ENCODE measurements at places on chromosomes 3 and 15.

DNA sequence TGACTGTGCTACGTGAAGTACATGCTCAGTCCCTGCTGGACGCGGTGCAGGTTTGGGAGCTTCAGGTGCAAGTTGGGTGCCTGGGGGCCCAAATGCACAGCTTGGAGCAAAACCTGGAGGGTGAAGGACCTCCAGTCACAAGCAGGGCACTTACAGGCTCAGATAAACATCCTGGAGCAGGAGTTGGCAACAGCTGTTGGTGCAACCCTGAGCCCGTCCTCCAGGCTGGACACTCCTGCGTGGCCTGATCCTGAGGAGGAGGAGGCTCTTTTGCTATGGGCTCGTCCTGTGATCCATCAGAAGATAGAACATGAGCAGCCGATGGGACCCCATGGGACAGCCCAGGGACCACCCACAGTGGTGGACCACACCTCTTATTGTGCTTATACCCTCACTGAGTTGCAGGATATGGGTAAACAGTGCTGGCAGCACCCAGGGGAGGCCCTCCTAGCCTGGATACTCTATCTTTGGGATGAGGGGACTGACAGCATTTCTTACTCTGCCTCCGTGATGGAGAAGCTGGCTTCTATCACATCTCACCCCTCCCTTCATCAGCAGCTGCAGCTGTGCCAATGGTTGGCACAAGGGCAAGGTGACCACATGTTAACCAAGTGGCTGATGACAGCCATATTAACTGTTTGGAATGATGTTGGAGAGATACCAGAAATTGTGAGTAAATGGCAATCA is 301.6 kb downstream of the ZPLD1 start:
- no peak for DNase-seq

GRCh38 chr3:133838916-133839800 is 33.5 kb downstream of the SRPRB start:
- no peak for DNase-seq

DNA sequence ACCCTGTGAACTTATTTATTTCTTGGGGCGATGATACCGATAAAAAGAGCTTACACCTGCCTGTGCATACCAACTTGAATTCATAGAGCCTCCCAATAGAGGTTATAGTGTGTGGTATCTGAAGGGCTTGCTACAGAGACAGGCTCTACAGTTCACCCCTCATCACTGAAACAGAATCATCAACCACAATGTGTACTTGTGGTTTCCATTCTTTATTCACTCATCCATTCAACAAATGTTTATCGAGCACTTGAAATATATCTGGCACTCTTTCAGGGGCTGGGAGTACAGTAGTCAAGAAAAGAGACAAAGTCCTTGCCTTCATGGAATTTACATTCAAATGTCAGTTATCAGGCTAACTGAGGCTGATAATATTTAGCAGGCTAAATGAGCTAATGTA is 134.4 kb upstream of the SKOR1 start:
- peak; percentile 28 for DNase-seq

DNA sequence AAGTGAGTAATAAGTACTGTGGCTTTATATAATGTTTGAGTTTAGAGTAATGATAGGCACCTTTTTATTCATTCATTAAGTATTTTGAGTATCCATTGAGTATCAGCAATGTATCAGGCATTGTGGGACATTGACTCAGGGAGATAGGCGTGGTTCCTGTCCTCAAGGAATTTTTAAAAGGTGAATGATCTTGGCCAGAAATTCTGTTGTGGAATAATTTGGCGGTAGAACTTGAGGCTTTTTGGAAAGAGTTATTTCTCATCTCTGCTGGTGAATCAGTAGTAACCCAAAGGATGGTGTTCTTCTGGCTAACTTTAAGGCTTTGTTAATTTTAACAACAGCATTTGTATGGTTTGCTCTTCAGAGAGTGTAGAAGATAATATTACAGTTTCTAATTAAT is 2.0 kb downstream of the RAB7A start:
- DNase-seq = no peak

GRCh38 chr3:177377166-177377565 is 179.9 kb upstream of the TBL1XR1 start:
- no peak for DNase-seq

DNA sequence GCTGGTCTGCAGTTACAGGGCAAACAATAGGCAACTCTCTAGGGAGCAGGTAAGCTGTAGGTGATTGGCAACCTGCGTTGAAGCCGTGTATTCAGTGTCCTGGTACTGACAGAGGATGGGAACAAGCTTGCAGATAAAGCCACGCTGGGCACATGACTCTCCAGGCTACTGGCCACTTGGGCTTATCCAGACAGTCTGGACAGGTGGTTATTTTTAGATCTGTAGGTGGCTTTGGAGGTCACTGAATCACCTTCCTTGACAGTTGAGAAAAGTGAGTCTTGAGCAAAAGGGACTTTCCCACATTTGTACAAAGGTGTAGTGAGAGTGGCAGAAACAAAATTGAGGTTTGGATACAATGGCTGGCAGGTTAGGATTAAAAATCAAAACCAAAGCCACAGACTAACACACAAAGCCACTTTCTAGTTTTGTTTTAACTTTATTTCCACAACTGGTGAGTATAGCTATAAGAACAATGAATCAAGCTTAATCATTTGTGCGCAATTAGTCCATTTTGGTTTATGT is 22.3 kb upstream of the IL1RAP start:
- no peak for DNase-seq

GRCh38 chr15:77123854-77124253 is 52.9 kb upstream of the TSPAN3 start:
- DNase-seq = no peak

GRCh38 chr3:21718943-21719591 is 31.9 kb downstream of the ZNF385D start:
- no peak for DNase-seq

DNA sequence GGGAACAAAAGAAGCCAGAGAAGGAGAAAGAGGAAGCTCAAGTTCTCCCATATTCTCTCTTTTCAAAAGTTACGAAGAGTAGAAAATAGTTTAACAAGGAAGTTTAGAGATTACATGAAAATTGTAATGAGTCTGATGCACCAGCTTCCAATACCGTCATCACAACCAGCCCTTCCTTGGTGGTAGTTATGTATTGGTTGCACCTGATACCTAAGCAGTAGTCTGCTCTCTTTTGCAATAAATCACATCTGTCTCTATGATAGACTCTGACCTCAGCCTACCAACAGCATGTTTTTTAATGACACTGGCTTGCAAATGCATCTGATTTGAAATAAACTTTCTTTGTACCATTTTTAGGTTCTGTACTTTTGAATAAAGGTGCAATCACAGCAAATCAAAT is 575.8 kb downstream of the FHIT start:
- DNase-seq = no peak

DNA sequence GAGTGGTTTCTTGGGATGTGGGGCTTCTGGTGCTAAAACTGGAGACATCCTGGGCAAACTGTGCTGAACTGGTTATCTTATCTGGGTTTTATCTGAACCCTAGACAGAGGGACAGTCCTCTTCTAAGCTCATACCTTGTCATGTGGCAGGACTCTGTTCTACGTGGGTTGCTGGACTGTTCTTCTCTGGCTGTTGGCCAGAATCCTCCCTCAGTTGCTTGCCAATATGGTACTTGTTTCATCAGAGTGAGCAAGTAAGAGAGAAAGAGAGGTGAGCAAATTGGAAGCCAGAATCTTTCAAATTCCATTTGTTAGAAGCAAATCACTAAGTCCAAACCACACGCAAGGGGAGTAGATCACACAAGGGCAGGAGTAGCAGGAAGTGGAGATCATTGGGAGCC is 291.5 kb upstream of the TBL1XR1 start:
- DNase-seq = no peak

- peak; percentile 33 for DNase-seq
These were observed 523.2 kb downstream of the FHIT start for GRCh38 chr3:60728006-60728405.

DNA sequence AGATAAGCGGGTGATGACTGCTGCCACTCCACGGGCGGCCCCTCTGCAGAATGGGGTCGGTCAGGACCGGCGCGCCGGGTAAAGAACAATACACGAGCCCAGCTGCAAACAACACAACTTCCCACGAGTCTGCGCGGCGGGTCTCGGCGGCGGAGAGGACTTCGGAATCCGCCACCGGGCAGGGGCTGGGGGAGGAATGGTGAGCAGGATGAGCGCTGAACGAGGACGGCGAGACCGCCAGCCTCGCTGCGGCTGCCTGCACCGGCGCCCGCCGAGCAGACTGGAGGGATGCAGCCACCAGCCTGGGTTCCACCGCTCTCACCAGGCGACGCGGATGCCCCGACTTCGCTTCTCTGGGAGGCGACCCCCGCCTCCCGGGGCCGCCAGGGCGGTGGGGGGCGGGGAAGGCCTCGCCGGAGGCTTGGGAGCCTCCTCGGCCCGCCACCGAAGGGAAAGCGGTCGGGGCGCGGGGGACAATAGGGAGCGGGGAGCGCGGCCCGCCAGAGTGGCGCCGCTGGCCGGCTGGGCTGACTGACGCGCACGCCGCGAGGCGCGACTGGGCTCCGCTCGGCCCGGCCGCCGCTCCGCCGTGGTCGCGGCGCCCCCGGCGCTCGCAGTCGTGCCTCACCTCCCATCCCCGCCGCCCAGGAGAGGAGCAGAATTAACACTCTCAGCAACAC is 515 bp downstream of the ADAM10 start:
- no peak for DNase-seq

DNA sequence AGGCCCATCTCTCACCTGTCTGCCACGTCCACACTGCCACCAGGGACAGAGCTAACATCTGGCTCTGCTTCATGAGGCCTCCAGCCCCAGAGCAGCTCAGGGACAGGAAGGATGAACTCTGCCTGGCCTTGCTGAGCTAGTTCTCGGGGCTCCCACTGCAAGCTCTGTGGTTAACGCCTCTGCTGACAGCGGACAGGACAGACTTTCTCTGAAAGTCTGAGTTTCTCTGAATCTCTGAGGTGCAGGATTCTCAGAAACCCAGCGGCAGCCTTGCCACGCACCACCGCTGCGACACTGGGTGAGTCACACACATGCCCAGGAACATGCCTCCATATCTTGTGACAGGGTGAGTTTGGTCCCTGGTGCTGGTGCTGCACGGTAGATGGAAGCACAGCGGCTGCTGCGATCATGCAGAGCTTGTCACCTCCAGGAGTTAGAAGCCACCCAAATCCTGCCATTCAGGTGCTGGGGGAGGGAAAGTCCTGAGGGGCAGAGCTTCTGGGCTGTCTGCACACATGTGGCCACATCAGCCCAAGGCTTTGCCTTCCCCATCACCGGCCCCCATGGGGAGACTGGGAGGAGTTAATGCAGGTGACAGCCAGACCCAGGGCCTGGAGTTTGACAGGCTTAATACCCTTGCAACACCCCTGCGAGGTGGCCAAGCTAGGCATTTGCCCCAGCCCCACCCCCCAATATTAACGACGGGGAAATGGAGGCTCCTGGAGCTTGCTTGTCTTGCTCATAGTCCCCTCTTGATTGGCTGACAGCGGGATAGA is 267.0 kb downstream of the PLCL2 start:
- DNase-seq = no peak

DNA sequence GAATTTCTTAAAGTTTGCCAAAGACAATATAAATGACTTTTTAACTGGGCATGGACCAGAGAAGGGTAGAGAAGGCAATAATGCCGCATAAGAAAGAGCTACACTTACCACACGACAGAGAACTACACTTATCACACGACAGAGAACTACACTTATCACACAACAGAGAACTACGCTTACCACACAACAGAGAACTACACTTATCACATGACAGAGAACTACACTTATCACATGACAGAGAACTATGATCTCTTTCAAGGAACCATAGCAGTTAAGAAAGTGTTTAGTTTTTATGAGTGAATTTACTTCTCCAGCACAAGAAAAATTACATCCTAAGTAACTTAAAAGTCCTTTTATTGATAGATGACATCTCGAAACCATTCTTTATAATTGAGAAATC is 32.0 kb downstream of the DCUN1D1 start:
- no peak for DNase-seq
